ENCODE measurements at places on chromosomes 7 and 10. TPM values are rescaled to one million over a fixed set of nuclear protein-coding genes. Genes with fewer than 3 reads are reported as not detected.

WBP1L gene
- total RNA-seq, result 12.7 TPM

HABP2 gene
- total RNA-seq, result not detected

MYH16 gene
- not detected for total RNA-seq

PRSS2 gene
- not detected for total RNA-seq

TRIM50 gene
- total RNA-seq, result not detected

DAGLB gene
- 17.0 TPM for total RNA-seq

RASSF4 gene
- 2.0 TPM for total RNA-seq

ANK3 gene
- 6.2 TPM for total RNA-seq

PRKCQ gene
- 47.0 TPM for total RNA-seq

CPA2 gene
- total RNA-seq, result not detected

PPP1R3C gene
- 0.19 TPM for total RNA-seq

NXPH1 gene
- total RNA-seq, result not detected

ASB10 gene
- total RNA-seq, result not detected

AGR3 gene
- total RNA-seq, result not detected

ODAD2 gene
- 0.55 TPM for total RNA-seq

WIPF3 gene
- total RNA-seq, result not detected

ACSM6 gene
- total RNA-seq, result not detected

HMX3 gene
- total RNA-seq, result 0.42 TPM

TMEM176A gene
- not detected for total RNA-seq
